SJSA1 (cell line): ENCODE measurements at places on chromosomes 3 and 15.

GRCh38 chr3:87810452-87811016 lies 248.3 kb downstream of the CGGBP1 start:
- H3K27me3 ChIP-seq, result no peaks in the 10 kb centered on the region
- H3K36me3 ChIP-seq, result no peaks in the 10 kb centered on the region
- H3K27ac ChIP-seq, result no peak overlapping the region
- H3K4me1 ChIP-seq, result no peaks in the 10 kb centered on the region
- H3K4me3 ChIP-seq, result no peak overlapping the region
- DNase-seq, result no peak

- no peak for DNase-seq
- H3K27me3 ChIP-seq, result no peaks in the 10 kb centered on the region; the same call in 1 of the 2 replicates
- no peak overlapping the region for H3K4me3 ChIP-seq
- H3K27ac ChIP-seq, result no peak overlapping the region
- no peaks in the 10 kb centered on the region for H3K4me1 ChIP-seq
Measured at GRCh38 chr3:70231266-70231701, 81.2 kb downstream of the MDFIC2 start.

GRCh38 chr3:188396900-188397299 lies 242.9 kb downstream of the LPP start:
- DNase-seq, result no peak
- H3K4me1 ChIP-seq, result no peaks in the 10 kb centered on the region

DNA sequence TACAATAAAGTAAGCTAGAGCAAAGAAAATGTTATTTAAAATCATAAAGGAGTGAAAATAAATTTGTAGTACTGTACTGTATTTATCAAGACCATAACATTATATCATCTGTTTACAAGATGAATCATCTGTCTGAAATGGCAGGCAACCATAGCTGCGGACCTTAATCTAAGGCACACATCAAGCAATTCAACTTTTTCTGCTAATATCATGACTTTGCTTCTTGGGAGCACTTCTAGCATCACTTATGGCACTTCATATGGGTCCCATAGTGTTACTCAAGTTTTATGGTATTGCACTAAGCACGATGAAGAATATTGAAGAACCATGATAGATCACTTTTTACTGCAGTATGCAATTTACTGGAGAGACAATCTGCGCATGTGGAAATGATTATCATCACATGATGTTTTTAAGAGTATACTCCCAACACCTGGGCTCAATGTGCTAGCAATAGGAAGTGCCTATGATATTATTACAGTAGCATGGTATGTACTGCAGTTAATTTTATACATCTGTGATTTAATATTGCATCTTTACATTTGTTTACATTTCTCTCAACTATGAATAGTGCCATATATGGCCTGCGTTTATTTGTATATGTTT lies 137.7 kb upstream of the NECTIN3 start:
- peaks cover 7% of the 10 kb centered on the region; the same call in 1 of the 2 replicates for H3K4me1 ChIP-seq
- DNase-seq, result no peak
- H3K4me3 ChIP-seq, result no peak overlapping the region
- H3K27ac ChIP-seq, result no peak overlapping the region
- no peaks in the 10 kb centered on the region for H3K36me3 ChIP-seq
- H3K27me3 ChIP-seq, result no peaks in the 10 kb centered on the region

- no peak overlapping the region for H3K27ac ChIP-seq
- DNase-seq, result no peak
- no peaks in the 10 kb centered on the region for H3K36me3 ChIP-seq
- no peak overlapping the region for H3K4me3 ChIP-seq
Measured at GRCh38 chr3:12139111-12139511, 19.6 kb downstream of the TIMP4 start.
